ENCODE measurements at places on chromosomes 3 and 15.

- DNase-seq, result no peak
These were observed 1.1 kb upstream of the GPR62 start for GRCh38 chr3:51954105-51954504.

- DNase-seq, result no peak
These were observed 3.2 kb downstream of the PFKFB4 start for GRCh38 chr3:48553361-48553760.

GRCh38 chr3:168001244-168001643 lies 94.5 kb downstream of the GOLIM4 start:
- no peak for DNase-seq

DNA sequence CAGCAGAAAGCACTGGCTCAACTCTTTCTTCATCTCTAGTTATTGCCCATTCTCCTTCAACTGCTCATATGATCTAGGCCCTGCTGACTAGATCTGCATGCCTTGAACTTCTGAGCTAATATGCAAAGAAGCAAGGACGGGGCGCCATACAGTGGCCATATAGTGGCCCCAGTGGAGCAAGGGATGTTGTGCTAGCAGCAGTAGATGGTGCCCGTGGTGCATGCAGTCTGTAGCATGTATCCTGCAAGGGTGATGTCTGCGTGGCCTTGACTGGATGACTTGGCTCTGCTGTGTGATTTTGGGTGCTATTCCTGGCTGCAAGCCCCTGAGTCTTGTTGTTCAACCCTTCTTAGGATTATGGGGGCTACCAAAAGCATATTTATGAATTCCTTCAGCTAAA lies 12.2 kb upstream of the NMD3 start:
- DNase-seq, result no peak

DNA sequence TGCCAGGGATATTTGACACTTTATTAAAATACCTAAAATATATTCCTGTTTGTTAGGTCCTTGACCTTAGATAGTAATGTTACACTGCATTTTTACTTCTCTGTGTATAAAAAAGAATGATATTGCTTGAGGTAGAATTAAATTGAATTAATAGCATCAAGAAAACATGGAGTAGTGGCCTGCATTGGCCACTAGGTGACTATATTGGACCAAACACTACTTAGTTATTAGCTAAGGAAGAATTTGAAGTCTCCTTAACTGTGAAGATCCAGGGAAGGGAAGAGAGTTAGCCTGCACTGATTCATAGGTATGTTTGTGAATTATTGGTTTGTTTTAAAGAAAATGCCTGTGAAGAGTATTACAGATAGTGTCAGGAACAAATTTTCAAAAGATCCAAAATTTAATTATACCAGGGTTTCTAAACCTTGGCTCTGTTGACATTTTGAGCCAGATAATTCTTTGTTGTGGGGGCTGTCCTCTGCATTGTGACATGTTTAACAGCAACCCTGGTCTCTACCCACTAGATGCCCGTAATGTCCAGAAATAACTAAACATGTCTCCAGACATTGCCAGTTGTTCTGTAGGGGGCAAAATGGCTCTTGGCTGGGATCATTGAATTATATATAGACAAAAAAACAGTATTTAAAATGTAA lies 103.6 kb upstream of the THSD4 start:
- DNase-seq, result peak; percentile 41

DNA sequence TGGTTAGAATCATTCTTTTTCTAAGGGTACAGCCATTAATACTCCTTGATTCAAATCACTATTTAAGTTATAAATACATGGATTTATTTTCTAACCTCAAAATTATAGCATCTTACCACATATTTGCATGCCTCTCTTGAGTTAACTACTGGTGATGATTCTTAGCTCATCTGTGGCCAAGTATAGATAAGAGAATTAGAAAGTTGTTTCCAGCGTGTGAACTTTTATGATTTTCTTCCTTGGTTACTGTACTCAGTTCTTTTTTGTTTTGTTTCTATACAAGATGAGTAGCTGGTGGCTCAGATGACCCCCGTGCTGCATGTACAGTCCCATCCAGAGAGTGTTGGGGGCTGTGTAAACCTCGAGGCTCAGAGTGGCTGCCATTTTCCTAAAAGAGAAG lies 124.6 kb downstream of the IGF1R start:
- no peak for DNase-seq

- DNase-seq, result no peak
These were observed 245.5 kb downstream of the EPHB1 start for GRCh38 chr3:135040321-135041240.

DNA sequence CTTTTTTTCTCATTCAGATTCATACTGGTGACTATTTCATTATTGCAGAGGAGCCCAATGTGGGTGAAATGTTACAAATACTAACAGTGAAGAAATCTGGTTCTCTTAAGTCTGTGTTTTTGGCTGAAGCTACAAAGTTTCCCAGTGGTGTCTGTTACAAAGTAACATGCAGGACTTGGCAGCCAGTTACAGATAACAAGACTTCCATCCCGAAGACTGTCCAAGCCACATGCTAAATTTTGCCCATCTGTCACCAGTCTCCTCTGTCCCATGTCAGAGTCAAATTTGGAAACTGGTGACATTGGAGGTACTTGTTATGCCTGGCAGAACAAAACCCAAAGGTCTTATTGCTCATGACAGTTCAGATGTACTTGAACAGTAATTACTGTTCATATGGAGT lies 269.2 kb upstream of the GOLIM4 start:
- no peak for DNase-seq

- no peak for DNase-seq
These were observed 20.2 kb downstream of the HDAC11 start for GRCh38 chr3:13500133-13500885.

DNA sequence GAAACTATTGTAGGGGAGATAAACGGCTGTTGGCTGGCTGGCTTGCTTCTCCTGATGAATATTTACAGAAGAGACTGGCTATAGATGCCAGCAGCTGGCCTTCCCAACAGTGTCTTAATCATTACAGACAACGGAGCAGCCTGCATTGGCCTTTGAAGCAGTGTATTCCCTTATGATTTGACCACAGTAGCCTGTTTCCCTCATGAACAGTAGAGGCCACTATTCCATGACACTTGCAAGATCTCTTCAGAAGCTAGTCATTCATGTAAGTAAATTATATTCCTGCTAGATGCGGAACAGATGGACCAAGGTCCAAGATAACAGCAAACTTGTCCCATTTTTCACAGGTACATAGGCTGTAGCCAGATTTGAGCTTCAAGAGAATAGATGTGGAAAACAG lies 47.3 kb downstream of the TMCO5A start:
- DNase-seq, result no peak

DNA sequence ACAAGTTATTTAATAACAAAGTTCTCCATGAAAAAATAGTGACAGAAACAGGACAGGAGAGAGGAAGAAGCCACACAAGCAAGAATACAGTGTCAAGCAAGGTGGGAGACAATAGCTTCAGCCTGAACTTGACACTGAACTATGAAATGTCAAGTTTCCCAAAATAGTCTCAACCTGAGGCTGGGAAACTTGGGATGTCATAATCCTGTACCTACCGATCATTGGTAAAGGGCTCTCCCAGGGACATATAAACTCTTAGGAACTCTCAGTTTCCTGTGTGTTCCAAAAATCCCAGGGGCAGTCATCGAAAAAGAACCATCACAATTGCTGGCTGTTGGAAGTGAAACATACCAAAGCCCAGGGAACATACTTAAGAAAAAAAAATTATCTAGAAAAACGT lies 211.6 kb downstream of the P3H2 start:
- no peak for DNase-seq

GRCh38 chr3:170180079-170180907 lies 1.2 kb downstream of the PHC3 start:
- DNase-seq, result no peak

- DNase-seq, result no peak
These were observed 466.9 kb upstream of the ROBO1 start for GRCh38 chr3:80234706-80235105.

All from AG04449 (cell line).